NCI-H2081 (cell line): ENCODE measurements at places on chromosomes 4 and X.

DNA sequence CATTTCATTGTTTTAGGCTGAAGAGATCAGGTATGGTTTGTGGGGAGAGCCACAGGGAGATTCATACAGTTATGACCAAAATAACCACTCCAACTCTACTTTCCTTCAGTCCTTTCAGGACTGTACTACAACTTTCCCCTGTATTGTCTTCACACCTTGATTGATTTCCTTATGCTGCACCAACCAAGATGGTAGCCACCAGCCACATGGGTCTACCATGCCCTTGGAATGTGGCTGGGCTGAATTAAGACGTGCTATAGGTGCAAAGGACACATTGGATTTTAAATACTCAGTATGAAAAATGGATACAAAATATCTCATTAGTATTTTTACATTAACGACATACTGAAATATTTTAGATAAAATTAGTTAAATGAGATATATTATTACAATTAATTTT, 11.2 kb downstream of the IRF2 start:
- DNase-seq, result no peak

DNA sequence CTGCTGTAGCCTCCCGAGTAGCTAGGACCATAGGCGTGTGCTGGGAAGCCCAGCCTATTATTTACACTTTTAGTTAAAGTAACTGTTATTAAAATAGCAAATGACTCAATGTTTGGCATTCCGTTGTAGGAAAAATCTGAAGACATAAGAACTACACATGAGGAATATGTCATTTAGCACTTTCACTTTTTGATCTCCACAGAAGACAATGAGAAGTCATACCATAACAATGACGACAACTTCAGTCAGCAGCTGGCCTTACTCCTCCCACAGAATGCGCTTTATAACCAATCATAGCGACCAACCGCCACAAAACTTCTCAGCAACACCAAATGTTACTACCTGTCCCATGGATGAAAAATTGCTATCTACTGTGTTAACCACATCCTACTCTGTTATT, 6.7 kb downstream of the GPR34 start:
- no peak for DNase-seq

DNA sequence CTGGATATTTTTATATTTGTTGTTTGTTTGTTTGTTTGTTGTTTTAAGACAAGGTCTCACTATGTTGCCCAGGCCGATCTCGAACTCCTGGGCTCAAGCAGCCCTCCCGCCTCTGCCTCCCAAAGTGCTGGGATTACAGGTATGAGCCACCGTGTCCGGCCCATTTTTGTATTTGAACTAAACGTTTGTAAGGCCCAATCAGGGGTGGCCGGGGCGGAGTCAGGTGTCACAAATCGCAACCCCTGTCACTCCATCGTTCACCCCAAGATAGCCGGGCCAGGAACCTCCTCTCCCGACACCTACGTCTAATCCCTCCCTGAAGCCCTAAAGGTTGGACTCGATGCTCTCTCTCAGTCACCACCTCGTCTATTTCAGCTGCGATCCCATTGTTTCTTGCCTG, 722 bp upstream of the EFHC2 start:
- DNase-seq, result no peak

GRCh38 chr4:86910369-86910768, 18.1 kb upstream of the C4orf36 start:
- DNase-seq, result no peak

DNA sequence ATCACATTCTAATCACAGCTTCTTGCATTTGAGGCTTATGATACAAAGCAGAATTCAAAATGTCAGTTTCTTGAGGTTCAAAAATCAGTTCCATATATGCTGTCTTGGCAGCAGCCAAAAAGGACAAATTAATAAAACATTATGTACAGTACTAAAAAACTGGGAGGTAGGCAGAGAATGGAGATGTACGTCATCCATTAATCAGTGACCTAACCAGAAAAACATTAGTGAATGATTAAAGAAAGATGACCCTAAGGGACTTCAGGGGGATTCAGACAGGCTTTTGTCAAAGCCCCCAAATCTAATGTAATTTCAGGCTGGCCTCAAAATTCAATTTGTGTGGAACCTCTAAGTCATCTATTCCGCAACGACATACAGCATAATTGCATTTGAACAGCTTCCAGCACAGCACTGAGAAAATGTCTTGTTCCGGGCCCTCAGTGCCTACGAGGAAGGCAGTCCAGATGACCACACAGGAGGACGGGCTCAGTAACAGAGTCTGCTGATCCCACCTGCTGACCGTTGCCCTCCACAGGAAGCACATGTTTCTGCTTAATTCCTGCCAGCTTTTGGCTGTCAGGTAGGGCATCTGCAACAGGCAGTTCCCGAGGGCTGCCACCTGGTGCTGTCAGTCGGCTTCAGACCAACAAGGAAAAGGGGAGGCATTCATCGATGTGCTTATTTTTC, 83.8 kb upstream of the HHIP start:
- no peak for DNase-seq

DNA sequence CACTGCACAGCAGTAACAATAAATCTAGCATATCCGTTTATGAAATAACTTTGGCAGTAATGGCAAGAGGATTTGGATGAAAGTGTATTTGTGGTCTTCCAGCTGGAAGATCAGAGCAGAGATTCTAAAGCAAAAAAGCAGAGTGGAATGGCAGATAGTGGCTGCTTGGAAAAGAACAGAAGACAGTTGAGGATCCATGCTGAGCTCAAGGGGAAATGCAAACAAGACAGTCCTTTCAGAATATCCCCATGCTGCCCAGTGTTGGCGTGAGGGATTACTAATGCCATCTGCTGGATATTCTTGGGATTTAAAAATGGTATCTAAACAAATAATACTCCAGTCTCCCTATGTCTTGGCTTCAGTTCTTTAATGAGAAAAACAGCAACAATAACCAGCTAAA, 629.1 kb upstream of the ATOH1 start:
- DNase-seq, result peak; percentile 79

GRCh38 chr4:123110147-123110546, 187.8 kb upstream of the NUDT6 start:
- no peak for DNase-seq

- DNase-seq, result no peak
Observed at GRCh38 chrX:153409414-153410101, 1.7 kb upstream of the ZFP92 start.

GRCh38 chrX:109855501-109855900, 122.4 kb upstream of the ACSL4 start:
- DNase-seq, result no peak

GRCh38 chr4:10951306-10951705, 266.7 kb upstream of the CLNK start:
- DNase-seq, result no peak

- DNase-seq, result no peak
Observed at GRCh38 chr4:147723326-147723725, 8.6 kb upstream of the ARHGAP10 start.

DNA sequence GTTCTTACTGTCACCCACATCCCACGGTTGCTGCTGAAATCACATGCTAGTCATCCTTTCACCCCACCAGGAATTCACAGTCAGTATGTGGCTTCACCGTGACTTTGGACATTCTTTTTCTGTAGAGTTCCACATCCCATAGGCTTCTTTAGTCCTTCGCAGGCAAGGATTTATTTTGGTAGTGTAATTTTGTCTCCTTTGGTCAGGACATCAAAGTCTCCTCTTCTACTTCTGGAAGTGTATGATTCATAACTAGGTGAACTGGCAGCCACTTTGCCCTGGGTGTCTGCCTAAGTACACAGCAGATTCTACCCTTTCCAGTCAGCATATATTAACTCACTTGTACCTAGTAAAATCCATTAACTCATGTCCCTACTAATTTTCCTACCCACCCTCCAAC, 38.3 kb upstream of the MMAA start:
- DNase-seq, result no peak

DNA sequence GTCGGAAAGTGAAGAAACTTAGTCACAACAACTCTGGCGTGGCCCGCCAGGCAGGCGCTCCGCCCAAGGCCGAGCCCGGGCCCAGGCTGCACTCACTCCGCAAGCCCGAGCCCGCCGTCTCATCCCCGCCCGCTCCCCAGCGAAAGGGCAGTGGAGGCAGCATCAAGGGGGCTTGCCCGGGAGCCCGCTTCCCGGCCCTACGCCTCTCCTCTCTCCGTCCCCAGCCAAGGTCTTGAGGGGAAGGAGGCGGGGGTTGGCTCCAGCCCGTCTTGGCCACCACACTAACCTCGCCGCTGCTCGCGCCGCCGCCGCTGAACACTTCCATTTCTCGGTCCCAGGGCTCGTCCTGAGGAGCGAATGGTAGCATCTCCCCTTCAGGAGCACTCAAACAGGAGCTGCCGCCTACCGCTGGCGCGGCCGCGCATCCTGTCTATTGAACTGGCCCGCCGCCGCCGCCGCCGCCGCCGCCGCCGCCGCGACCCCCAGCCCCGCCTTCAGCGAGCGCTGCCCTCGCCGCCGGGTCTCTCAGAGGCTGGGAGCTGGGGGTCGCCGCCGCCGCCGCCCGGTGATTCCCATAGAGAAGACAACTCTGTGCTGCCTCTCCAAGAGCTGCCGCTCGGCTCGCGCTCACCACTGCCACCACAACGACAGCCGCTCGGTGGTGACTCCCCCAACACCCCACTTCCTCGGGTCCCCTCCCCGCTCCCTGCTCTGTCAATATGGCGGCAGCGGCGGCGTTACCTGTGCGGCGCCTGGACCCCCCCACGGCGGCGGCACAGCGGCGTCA, at the start of gene RPS6KA6:
TSS of gene RPS6KA6 (minus strand) at position 667 of the 787 bp plus-strand sequence. CDS start at position 367, 300 bp downstream.
- peak; percentile 43 for DNase-seq

GRCh38 chr4:17469931-17470674, 41.8 kb downstream of the QDPR start:
- DNase-seq, result no peak

DNA sequence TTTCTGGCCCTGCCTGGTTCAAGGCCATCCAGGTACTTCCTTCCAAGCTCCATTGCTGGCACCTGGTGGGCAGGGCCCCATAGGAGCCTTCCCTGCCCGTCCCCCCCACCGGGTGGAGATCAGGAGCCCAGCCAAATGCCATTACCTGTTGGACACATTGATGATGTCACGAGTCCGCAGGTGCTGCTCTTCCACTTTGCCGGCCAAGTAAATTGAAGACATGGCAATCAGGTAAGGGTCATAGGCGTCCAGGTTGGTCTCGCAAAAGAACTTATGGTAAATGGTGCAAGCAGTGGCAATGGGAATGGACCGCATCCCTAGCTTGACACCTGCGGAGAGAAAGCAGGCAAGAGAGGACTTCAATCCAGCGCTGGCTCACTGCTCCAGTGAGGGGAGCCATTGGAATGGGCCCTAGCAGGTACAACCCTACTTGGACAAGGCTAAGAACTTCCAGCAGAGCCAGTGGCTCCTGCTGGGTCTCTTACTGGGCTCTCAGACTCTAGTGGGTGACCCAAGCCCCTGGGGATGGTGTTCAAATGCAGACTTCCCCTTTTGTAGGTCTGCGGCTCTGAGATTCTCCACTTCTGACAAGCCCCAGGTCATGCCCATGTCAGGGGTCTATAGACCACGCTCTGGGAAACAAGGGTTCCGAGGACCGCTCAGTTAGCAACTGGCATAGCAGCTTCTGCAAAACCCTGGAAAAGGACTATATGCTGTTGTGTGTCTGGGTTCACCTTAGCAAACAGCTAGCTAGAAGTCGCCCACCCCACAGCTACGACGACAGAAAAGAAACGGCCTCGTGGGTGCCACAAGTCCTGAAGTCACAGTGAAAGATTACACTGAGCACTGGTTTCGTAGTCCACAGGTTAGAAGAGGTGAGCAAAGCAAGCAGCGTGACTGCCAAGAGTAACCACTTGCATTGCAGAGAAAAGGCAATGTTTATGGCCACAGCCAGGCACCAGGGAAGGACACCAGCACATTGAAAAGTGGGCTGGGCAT, 2.8 kb downstream of the CCNQ start:
- DNase-seq, result no peak

DNA sequence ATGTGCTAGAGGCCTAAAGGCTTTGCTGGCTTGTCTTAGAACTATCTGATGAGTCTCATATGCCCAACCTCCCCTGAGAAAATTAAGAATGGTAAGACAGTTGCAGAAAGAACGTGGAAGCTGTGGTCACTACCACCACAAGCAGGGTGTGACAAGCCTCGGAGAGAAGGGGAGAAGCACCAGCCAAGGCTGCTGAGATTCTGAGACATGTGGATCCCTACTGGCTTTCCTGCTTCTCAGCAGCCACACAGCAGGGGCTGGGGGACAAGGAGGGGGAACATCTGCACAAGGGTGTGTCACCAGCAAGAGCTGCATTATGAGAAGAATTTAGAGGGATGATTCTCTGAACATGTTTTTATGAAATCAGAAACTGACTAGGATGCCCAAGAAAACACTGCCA, 19.4 kb downstream of the TAPT1 start:
- no peak for DNase-seq

DNA sequence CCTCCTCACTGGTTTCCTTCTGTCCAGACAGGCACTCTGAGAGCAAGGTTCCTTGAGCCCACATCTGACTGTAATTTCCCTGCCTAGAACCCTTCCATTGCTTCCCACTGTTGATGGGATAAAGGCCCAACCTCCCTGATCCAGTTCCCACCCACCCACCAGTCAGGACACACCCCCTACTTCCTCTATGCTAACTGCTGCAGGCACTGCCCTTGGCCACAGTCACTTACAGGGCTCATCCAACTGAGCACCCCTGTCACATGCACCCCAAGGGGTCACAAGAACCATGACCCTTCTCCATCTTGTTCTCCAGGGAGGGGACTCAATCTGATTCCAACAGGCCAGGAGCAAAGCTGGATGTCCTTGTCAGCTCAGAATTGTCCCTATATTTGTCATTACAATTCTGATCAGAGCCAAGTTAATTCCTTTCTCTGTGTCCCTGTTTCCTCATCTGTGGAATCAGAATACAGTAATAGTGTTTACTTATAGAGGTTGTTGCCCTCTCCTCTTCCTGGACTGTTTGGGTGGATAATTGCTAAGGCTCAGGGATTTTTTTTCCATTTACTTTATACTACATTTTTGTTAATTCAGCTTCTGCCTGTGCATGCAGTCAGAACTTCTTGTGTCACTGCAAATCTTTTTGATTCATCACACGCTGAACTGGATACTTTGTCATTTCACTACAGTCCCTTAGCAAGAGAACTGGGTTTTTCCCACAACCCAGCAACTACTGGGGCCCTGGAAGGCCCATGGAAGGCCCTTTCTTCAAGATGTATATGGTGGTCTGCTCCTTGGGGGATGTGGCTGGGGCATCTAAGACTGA, 105.6 kb upstream of the MAMLD1 start:
- DNase-seq, result no peak

DNA sequence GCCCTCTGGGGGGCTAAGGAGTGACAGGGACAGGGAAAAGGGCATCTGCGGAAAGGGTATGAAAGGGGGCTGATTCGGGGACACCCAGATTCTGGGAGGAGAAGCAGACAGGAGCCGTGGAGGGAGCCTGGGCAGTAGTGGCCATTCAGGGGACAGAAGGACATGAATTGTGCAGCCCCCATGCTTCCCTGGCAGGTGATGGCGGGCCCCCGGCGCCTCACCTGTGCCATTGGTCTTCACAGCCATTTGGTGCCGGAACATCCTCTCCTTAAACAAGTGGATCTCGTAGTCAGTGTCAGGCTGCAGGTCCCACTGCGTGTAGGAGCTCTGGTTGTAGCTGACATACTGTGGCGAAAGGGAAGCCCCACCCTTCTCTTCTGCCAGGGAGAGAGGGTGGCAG, 21.9 kb downstream of the L1CAM start:
- no peak for DNase-seq
